ENCODE measurements at places on chromosomes 6 and 20.

DNA sequence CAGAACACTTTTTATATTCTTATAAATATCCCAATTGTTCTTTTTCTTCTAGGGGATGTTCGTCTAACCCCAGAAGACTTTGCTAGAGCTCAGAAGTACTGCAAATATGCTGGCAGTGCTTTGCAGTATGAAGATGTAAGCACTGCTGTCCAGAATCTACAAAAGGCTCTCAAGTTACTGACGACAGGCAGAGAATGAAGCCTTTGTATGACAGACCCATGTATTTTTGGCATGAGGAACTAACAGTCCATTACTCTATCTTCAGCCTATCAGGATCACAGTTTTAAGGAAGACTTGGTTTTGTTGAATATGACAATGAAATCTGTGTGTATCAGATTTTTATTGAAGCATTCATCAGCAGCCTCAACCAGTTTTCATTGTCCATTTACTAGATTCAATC, 71.4 kb downstream of the VTA1 start:
- DNase-seq = no peak

GRCh38 chr20:51514249-51514648, 28.3 kb downstream of the NFATC2 start:
- no peak for DNase-seq

DNA sequence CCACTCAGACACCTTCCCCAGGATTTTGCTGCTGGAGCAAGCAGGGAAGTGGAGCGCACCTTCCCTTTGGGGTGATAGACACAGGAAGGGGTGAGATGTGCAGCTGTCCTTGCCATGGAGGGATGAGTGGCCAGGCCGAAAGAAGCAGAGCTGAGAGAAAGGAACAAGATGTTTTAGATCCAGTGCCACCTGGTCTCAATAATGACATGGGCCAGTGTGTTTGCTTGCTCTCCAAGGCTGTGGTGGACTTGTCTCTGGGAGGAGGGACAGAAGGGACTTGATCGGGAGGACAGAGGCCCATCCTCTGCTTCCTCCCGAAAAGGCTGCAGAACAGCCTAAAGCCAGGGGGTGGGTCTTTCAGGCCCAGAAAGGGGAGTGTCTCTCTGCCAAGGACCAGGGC, 61.7 kb upstream of the CCDC167 start:
- DNase-seq = no peak

- DNase-seq = no peak
These were observed 8.6 kb downstream of the ADTRP start for GRCh38 chr6:11769811-11770545.

GRCh38 chr20:46206992-46207549, 89.0 kb downstream of the CD40 start:
- DNase-seq = no peak

- DNase-seq = no peak
These were observed 330.5 kb downstream of the TFAP2A start for GRCh38 chr6:10084111-10084986.

DNA sequence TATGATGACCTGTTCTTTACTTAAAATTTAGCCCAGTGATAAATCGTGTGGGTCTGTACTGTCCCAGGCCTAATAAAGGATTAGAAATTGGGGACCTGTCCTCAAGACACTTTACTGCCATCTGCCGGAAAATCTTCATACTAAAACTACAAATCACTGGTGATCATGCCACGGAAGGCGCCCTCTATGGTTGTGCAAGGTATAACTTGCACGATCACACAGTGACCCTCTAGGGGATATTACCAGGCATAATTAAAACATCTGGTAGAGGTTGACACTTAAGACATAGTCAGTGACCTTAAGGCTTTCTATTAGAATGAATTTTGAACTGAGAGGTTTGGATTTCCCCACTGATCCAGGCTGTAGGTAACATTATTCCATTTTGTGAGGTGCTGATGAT, 172.6 kb downstream of the BMP2 start:
- DNase-seq = no peak

DNA sequence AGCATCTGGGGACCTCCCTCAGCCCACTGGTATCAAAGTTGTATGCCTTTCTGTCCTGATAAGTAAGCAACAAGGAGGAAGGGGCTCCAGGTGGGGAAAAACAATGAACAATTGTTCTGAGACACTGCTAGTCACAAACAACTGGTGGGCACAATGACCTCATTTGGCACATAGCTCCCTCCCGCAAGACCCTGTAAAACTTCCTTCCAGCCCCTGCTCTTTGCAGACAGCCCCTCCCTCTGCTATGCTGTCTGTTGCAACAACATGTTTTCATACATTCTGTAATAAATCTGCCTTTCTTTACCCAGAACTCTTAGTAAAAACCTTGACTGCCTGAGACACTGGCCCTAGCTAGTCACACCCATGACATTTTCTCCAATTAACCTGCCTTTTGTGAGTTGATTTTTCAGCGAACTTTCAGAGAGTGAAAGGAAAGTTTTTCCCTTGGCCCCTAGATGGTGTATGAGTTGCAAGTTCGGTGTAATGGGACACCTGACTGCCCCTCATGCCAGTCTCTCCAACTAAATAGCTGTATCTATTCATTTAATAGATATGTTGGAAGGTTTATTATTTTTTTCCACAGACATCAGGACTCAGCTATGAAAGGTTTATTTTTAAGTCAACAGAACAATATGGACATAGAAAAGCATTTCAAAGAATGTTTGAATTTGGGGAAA, 142.3 kb upstream of the SLC22A16 start:
- no peak for DNase-seq

- DNase-seq = peak; percentile 96
These were observed at the start of gene TPD52L2 for GRCh38 chr20:63864978-63865640. Gene TPD52L2 (plus strand): TSS chr20:63865270. CDS start chr20:63865366, 96 bp downstream.

GRCh38 chr6:138571585-138572166, 72.4 kb upstream of the NHSL1 start:
- no peak for DNase-seq

DNA sequence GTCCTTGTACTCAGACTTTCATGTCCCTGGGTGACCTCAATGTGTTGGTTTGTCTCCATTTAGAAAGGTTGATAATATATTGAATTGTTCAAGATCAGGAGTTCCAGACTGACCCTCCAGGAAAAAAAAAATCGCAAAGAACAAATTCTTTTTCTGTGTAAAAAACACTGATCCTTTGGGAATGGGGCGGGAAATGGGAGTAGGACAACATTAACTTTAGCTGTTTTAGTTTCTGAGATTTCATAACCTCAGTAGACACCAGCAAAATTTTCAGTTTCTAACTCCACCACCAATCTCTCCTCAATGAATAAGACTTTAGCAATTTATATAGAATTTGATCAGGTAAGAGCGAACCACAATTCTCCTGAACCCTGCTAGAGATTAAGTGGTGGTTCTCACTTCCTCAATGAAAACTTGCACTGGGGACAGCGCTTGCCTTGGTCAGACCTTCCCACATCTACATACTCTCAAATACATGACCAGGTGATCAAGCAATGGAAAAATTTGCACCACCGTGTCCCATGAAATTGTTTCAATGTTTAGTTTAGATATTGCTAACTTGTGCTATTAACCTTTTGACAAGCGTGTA, 231.2 kb upstream of the PLN start:
- no peak for DNase-seq

All from naive thymus-derived CD8-positive, alpha-beta T cell (primary cell).